ENCODE measurements at places on chromosomes 3 and 15.

DNA sequence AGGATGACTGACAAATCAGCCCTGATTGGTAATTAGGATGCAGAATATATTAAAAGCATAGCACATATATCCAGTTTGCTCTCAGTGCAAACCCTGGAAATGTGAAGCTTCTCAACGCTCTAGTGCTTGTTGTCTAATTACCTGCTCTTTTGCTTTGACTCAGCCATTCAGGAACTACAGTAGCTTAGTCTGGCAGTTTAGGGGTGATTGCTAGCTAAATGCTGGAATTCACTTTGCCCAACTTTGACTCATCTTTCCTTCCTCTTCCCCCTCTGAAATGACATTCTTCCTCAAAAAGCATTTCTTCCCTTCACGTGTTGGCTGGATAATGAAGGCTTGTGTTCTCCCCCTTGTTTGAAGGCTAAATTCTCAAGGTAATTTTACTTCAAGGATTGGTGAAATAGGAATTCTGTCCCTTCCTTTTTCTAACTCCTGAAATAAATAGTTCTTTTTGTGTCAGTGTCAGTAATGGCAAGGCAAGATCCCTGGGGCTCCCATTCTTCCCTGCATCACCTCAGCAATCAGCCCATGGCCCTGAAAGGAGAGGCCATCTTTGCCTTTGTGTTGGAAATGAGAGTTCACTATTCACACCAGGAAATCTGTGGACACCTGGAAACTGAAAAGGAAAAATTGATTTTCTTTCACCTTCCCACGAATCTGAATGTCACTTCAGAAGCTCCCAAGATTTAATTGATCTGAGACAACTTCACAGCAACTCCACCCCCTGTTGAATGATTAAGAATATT is 103.6 kb downstream of the ECT2 start:
- no peak for DNase-seq

GRCh38 chr3:178514401-178514800 is 21.8 kb upstream of the KCNMB2 start:
- DNase-seq: no peak

- DNase-seq: no peak
Observed at GRCh38 chr15:55260562-55261131, 29.0 kb downstream of the RAB27A start.

GRCh38 chr3:14948609-14949038 is 1.2 kb downstream of the NR2C2 start:
- no peak for DNase-seq

- no peak for DNase-seq
Observed at GRCh38 chr15:65910341-65910740, 41.0 kb downstream of the RAB11A start.

DNA sequence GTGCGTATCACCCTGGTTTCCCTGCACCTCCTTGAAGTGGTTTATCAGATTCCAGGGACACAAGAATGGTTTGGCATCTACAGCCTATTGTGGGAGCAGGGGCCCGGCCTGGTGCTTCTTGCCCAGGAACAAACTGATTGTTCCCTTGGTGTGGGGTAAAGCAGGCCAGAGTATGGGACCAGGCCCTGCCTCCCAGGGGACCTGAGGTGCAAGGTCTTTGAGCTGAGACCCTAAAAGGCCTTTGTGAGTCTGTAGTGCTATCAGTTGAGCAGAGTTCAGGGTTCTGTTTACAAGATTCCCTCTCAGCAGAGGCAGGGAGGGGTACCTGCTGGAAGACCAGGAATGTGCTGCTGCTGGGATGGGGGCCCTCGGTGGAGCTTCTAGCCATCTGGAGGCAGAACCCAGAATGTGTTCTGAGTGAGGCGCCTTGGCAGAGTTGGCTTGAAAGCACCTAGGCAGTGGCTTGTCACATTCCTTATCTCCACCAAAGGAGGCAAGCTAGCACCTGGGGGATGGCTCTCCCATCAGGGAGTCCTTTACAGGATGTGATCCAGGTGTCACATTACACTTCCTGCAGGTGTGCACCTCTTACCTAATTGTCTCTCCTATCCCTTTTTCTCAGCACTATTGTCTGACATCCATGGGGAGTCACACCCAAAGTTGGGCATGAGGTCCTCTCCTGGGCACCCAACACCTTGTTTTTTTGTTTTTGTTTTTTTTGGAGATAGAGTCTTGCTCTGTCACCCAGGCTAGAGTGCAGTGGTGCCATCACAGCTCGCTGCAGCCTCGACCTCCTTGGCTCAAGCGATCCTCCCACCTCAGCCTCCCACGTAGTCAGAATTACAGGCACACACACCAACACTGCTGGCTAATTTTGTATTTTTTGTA is 13.1 kb downstream of the FLNB start:
- DNase-seq: no peak

Measured in fibroblast of upper back skin (primary cell).